GM19239 (cell line): ENCODE measurements at places on chromosomes 2 and 18.

- no peak for DNase-seq
Measured at GRCh38 chr2:98589489-98589888, 18.8 kb downstream of the COA5 start.

GRCh38 chr2:106579750-106580197 is 92.6 kb downstream of the CD8B2 start:
- no peak for DNase-seq

DNA sequence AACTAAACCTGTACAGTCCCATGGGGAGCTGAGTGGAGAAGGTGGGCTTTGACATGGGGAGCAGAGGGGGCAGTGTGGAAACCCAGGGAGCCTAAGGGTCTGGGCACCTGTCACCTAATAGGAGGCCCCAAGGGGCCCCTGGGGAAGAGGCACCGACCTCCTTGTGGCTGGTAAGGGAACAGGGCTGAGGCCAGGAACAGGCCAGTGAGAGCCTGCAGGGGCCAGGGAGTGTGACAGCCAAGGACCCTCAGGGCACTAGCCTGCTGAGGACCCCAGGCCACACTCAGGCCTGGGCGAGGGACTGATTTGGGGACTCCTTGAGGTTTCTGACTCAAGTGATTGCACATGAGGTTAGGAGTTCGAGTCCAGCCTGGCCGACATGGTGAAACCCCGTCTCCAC is 24.5 kb upstream of the ALPP start:
- DNase-seq, result no peak

DNA sequence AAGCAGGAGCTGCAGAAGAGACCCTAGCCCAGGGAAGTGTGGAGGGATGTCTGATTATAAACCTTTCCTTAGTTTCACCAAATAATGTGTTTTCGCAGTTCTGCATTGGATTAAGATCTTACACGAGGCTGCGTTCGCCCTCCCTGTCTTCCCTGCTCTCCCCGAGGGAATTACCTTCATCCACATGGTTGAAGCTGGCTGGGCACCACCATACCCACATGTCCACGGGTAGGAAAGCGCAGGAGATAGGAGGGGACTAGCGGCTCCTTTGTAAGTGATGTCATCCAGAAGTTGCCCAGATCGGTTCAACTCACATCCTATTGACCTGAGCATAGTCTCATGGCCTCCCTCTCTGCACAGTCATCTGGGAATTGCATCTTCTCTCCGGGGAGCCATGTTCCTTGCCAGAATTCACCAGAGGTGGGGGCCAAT is 1.1 kb downstream of the TTL start:
- DNase-seq, result no peak

DNA sequence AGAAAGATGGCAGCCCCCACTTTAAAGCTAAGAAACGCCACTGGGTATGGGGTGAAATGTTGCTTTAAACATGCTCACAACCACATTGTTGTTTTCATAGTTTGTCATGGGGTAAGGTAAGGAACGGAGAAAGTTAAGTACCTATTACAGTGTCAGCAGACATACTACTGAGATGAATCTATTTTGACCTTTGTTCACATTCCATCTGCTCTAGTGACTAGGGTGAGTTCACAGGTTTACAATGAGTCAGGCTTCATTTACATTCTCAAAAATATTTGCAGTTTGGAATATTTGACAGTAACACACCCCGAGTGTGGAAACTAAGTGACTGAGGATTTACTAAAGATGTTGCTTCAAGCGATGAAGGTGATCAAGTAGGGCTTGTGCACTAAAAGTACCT is 428.7 kb upstream of the ACVR2A start:
- DNase-seq, result no peak

- no peak for DNase-seq
Measured at GRCh38 chr2:71943238-71944182, 204.2 kb downstream of the CYP26B1 start.

- no peak for DNase-seq
Measured at GRCh38 chr2:157460384-157460837, 16.5 kb upstream of the CYTIP start.

GRCh38 chr18:48186861-48187260 is 222.3 kb downstream of the ZBTB7C start:
- DNase-seq, result no peak

DNA sequence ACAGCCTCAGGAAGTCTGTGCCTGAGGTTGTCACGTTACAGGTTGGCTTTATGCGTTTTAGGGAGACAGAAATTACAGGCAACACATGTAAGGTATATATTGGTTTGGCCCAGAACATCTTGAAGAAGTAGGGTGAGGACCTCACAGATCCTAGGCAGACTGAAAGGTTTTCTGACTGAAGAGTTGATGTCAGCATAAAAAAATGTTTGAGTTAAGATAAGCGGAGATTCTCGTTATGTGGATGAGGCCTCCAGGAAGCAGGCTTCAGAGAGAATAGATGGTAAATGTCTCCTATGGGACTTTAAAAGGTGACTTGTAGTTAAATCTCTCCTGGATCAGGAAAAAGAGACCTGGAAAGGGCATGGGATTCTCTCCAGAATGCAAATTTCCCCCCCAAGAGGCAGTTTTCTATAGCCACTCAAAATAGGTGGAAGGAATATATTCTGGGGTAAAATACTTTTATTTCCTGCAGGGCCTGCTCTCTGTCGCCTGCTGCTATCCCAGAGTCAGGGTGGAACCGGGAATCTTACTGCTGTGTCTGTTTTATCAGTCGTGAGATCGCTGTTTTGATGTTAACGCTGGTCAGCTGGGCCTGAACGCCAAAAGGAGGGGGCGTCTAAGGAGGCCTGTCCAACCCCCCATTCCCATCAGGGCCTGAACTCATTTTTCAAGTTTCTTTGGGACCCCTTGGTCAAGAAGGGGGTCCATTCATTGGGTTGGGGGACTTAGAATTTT is 171.1 kb downstream of the HDAC4 start:
- DNase-seq, result no peak
